ENCODE measurements at places on chromosomes 2 and 18.

DNA sequence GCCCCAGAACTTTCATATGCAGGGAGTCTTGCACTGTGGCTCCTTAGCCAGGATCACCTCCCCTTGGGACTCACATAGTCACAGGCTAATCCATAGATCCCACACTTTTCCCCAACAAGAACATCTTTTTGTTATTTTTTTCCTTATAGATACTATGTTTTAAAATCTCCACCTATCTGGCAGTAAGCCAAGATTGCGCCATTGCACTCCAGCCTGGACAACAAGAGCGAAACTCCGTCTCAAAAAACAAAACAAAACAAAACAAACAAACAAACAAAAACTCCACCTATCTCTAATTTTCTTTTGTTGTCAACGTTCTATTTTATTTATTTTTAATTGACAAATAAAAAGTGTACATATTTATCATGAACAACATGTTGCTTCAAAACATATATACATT is 141.7 kb downstream of the PDE11A start:
- no peak for DNase-seq

DNA sequence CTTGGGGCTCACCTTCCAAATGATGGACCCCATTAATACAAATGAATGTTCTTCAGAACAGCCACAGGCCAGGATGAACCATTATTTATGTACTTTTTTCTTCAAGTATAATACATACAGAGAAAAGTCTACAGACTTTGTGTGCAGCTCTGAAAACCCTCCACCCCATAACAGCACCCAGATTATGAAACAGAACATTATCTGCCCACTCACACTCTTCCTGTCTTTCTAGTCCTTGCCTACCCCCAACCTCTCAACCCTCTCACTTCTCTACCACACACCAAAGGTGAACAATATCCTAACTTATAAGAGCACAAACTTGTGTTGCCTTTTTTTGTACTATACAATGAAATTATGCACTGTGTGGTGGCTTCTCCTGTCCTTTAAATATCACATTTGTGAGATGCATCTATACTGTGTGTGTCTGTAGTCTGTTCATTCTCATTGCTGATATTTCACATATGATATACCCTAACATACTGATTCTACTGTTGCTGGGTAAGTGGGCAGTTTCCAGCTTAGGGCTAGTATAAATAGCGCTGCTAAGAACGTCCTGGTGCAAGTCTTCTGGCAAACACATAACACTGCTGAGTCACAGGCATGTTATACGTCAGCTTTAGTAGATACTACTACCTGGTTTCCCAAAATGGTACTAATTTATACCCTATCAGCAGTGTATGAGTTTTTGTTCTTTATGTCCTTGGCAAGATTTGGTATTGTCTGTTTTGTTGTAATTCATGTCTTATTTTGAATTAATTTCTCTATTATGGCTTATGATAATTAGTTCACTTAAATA is 1.0 kb upstream of the NPHP1 start:
- no peak for DNase-seq

GRCh38 chr18:76483780-76484179 is 11.3 kb downstream of the ZNF516 start:
- DNase-seq, result no peak

DNA sequence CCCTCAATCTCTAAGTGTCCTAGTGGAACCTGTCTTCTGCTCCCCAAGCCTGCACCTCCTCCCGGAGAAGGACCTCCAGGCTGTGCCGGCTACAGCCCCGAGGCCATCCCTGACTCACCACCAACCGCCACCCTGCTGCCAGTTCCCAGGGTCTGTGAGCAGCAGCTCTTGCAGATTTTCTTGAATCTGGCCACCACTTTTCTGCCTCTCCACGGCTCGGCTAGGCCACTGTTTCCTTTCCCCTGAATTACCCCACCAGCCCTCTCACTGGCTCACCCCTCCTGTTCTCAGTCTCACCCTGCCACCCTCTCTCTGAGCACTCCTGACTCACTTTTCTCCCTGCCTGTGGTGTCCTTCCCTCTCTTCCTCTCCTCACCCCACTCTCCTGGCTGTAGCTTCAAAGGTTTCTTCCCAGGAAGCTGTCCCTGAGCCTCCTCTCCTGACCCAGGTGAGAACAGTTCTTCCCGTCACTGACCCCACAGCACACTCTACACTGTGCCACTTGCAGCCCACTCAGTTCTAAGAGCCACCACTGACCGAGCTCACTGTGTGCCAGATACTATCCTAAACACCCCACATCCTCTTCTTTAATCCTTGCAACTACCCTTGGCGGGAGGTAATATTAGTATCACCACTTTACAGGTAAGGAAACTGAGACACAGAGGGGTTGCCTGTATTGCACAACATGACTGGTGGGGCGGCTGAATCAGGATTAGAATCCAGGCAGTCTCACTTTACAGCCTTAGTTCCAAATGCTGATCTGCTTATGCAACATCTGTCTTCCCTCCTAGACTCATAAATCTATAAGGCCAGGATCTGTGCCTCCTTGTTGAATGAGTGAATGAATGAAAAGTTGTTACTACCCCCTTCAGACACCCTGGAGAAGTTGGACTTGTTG is 111.6 kb downstream of the SMAD7 start:
- DNase-seq, result no peak

DNA sequence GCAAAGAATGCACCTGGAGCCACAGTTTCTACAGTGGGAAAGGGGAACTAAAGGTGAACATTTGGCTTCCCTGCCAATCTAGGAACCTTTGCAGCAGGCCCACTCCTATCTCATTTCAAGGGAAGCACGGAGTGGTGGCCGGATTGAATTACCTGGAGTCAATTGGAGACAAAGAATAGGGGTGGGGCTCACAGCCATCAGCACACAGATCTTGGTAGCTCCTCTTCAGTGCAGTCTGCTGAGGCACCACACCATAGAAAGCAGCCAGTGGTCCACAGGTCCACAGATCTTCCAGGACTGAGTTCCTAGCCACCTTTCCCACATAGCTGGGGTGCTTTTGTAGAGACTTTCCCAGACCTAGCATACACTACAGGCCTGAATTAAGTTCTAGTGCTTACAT is 43.5 kb upstream of the NXPH2 start:
- no peak for DNase-seq

DNA sequence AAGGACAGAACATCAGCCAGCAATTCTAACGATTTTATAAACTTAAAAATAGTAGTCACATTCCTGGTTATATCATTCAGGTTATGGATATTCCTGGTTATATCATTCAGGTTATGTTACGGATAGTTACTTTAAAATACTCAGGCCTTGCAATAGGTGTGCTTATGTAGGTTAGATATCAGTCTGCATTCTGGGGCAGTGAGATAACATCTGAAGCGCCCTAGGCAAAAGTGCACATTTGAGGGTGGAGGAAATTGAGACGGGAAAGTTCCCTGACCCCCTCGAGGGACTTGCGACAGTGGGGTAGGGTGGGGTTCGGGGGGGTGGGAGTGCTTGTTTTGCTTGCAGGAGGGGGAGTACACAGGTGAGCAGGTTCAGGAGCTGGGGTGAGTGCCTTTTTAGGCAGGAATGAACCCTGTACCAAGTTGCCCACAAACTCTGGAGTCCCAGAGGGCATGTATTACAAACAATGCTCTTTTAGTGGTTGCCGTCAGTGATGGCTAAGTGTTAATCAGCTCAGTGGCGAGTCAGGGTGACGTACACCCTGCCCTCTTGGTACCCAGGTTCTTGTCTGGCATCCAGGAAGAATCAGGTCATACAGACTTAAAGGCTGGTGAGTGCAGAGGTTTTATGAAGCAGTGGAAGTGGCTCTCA is 31.8 kb downstream of the CREG2 start:
- no peak for DNase-seq

- no peak for DNase-seq
Observed at GRCh38 chr2:50546790-50547189, 485.1 kb downstream of the NRXN1 start.

Data from stimulated activated CD4-positive, alpha-beta T cell treated with anti-CD3 and anti-CD28 coated beads, Interleukin-1b, Interleukin-23, amount 100 ng/mL, for 1 hour (primary cell).